Stimulated activated CD8-positive, alpha-beta memory T cell treated with anti-CD3 and anti-CD28 coated beads, Interleukin-15, amount 100 ng/mL, for 48 hours (primary cell): ENCODE measurements at places on chromosomes 3 and 15.

DNA sequence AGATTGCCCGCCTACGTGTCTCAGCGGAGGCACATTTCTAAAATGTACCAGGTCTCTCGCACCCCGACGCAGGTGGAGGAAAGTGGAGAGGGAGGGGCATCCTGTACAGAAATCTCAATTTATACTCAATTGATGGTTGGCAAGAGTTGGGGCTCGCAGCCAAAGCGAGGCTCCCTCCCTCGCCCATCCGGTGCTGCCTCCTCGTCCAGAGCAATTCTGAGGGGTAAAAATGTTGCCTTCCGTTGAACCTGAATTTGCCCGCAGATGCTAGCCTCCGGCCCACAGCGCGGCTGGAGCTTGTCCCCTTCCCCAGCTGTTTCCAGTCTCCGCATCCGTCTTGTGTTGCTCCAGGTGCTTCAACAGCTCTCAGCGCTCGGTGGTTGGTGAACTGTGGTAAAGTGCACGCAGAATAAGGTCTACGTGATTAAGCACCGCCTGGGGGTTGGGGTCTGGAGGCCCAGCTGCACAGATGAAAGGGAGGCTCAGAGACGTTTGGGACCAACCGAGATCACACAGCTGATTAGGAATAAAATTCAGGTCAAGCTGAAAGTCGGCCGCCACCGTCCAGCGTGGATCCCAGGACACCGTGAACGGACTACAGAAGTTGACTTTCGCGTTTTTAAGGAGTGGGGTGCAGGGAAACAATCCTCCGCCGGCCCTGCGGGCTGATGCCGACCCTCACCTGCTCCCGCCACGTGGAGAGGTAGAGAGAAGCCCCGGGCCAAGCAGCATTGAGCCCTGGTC lies 846 bp upstream of the POLG start:
- DNase-seq, result no peak

GRCh38 chr15:38103564-38103963 lies 149.1 kb upstream of the SPRED1 start:
- no peak for DNase-seq

DNA sequence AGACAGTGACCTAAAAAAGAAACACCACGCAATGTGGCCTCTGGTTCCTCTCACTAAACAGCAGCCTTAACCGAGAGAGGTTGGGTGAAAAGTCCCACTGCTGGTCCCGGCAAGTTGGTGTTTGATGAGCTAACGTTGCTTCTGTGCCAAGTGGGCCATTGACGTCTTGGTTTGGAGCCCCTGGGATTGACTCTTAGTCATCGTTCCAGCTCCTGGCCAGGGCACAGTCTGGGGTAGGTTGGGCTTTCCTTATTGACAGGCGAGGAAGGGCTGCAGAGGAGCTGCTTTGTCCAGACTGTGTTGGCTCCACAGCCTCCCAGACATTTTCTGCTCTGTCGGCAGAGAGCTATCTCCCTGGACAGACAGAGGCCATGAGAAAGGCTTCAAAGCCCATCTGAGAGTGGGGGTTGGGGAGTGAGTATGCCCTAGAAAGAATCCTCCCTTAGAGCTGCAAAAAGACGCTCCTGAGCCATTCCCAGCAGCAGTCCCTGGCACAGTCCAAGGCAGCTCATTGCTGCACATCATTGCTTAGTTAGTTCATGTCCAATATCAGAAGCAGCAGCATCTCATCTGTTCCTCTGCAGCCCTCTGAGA lies 28.6 kb upstream of the C3orf80 start:
- no peak for DNase-seq

GRCh38 chr3:19213603-19214220 lies 65.4 kb downstream of the KCNH8 start:
- DNase-seq, result no peak

DNA sequence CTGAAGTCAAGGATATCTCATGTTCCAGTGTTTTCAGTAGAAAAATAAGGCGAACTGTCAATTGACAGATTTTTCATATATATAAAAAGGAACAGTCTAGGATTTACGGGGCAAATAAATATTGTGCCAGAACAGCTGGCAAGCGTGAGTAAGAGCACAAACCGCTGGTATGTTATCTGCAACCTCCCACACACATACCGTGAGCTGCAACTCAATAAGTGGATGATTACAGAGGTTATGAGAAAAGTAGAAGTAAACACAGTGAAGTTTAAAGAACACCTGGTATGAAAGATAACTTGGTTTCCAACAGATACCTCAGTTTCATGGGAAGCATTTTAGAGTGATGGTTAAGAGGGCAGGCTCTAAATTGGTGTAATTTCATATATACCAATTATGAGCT lies 733.4 kb downstream of the TUSC7 start:
- DNase-seq, result no peak
